Dermis microvascular lymphatic vessel endothelial cell (primary cell): ENCODE measurements at places on chromosomes 4 and X. TPM values are rescaled to one million over a fixed set of nuclear protein-coding genes. Genes with fewer than 3 reads are reported as not detected.

DNA sequence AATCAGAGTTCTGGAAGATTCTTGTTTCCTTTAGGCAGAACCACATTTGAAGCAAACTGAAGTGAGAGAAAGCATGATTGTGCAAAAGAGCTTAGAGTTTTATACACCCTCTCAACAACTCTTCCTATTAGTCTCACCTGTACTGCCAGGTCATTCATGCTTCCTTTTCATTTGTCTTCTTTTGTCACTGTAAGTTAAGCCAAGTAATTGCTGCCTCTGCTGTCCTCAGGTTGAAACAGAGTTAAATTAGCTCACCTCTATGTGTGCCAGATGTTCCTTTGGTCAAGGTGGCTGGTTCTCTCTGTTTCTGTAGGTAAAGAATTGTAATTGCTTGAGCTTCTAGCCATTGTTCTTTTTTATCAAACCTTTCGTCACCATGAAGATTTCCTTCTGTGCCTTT is 41.1 kb upstream of the HPGD start:
- DNase-seq = no peak

- no peak for DNase-seq
These were observed 58.7 kb downstream of the MAMLD1 start for GRCh38 chrX:150421816-150422215.

GRCh38 chr4:102734591-102735385 is 26.0 kb downstream of the MANBA start:
- no peak for DNase-seq

DNA sequence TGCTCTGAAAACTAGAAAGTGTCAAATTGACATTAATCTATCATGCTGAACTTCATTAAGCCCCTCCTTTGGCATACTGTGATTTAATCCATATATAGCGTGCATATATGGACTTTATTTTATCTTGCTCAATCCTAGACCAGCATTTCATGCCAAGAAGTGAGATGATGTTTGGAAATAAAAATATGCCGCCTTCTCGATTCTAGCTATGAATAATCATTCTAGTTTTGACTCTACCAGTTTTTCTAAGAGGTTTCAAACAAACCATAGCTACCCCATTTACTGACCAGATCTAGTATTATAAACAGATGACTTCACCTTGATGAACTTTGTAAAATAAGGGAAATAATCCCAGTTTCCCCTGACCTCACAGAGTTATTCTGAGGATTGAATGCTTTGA is 95.0 kb downstream of the ARX start:
- DNase-seq = no peak

GRCh38 chr4:16195209-16195608 is 31.1 kb downstream of the TAPT1 start:
- no peak for DNase-seq

GRCh38 chr4:118740869-118741268 is 55.7 kb downstream of the METTL14 start:
- no peak for DNase-seq

DNA sequence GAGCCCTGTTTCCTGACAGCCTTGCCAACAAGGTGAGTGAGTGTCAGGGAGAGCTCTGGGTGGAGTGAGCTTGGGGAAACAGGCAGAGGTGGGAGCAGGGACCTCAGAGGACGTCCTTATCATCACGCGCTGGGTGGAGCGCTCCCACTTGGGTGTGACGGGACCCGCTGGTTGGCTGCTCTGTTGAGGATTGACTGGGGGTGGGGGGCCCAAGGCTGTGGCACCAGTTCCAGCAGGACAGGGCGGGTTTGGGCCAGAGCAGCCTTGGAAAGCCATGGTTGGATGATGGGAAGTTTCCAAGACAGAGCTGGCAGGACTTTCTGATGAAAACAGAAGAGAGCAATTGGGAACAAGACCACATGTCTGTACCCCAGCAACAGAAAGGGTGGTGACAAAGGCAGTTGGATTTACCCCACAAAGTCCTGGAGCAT is 3.0 kb upstream of the PCGF3 start:
- DNase-seq = no peak

DNA sequence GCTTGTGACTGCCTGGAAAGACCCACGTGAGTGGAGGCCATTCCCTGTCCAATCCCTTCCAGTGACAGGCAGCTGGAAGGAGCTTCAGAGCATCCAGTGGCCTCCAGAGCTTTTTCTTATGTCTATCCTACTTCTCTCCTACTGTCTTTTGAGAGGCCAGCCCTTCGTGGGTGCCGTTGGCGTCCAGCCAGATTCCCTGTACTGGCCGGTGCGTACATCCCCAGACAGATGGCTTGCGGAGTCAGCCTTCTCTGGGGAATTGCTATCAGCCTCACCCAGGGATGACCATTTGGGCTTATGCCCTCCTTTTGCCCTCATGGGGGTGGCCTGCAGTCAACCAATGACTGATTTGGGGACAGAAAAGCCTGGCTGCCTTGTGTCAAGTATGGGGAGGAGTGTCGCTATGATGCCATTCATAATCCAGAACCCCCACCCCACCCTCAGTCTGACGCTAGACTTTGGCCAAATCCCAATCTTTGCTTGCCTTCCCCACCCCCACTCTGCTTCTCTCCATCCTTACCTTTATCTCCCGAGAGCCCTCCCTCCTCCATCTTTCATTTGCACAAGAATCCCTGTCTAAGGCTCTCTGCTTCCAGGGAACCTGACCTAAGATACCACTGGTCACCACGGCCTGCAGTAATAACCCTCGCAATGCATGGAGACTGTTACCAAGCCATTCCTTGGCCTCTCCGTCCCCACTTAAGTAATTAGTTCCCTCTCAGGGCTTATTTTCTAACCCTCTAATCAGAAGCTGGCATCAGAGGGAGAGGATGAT is 150.3 kb upstream of the BCOR start:
- DNase-seq = no peak

OCRL gene
- total RNA-seq = 10.1 and 14.5 TPM in 2 replicates

FAT4 gene
- 37.1 and 47.4 TPM in 2 replicates for total RNA-seq

DNA sequence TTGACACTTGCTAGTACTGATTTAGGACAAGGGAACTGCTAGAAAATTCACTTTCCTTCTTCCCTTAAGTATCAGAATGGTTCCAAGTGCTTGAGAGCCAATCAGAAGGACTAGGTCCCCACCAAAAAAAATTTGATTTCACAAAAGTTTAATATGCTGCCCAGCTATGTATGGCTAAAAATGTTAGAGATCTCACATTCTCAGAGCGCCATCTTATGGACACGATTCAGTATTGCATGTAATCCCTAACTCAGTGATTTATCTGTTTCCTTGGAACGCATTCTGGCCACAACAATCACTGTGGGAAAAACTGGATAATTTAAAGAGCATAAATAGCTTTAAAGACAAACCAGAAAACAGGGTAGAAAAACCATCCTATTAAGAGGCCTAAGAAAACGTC is 255.1 kb upstream of the GPC4 start:
- DNase-seq = peak; percentile 22

GRCh38 chr4:66606908-66607307 is 936.6 kb upstream of the EPHA5 start:
- DNase-seq = no peak

- no peak for DNase-seq
These were observed 25.7 kb downstream of the MAPK10 start for GRCh38 chr4:86334020-86334750.

HS3ST1 gene
- 0.77 and 3.3 TPM in 2 replicates for total RNA-seq

DNA sequence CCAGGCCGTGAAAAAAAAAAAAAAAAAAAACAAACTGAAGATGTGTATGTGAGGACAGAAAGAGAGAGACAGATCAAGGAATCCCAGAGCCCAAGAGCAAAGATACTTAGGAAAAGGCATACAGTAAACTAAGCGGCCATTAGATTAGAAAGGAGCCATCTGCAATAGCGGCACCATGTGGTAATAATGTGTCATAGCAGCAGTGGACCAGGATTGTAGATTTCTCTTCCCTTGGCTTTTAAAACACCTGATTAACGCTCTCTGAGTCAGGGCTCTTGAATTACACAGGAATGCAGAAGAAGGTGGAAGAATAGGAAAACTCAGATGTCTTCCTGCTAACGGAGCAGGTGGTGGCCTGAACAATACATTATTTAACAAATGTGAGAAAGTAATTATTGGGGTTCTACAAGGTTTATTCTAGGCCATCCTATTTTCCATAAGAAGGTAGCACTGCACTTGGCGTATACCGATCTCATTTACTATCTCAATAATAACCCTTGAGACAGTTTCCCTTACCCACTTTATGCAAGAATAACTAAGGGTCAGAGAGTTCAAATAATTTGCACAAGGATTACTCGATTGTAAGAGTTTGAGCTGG is 182.7 kb downstream of the KCNIP4 start:
- peak; percentile 11 for DNase-seq

- DNase-seq = no peak
These were observed 20.4 kb upstream of the ATXN3L start for GRCh38 chrX:13340182-13340791.

GRCh38 chrX:68659786-68660185 is 12.3 kb downstream of the STARD8 start:
- no peak for DNase-seq

TBX22 gene
- not detected in 2 replicates for total RNA-seq

GRCh38 chr4:70725633-70726032 is 3.9 kb downstream of the RUFY3 start:
- no peak for DNase-seq

GRCh38 chrX:41047878-41048534 is 37.2 kb upstream of the USP9X start:
- DNase-seq = no peak

SSX4B gene
- not detected in 2 replicates for total RNA-seq

GRCh38 chr4:66340286-66340893 is 670.1 kb upstream of the EPHA5 start:
- DNase-seq = no peak

MAGED4 gene
- 18.9 and 33.4 TPM in 2 replicates for total RNA-seq

DNA sequence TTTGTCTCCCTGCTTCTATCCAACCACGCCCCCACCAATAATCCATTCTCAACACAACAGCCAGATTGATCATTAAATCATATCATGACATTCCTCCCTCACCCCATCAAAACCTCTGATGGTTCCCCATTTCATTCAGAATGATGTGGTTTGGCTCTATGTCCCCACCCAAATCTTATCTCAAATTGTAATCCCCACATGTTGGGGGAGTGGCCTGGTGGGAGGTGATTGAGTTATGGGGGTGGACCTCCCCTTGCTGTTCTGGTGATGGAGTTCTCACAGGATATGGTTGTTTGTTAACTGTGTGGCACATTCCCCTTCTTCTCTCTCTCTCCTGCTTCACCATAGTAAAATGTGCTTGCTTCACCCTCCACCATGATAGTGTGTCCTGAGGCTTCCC is 23.3 kb downstream of the TRMT2B start:
- no peak for DNase-seq

DNA sequence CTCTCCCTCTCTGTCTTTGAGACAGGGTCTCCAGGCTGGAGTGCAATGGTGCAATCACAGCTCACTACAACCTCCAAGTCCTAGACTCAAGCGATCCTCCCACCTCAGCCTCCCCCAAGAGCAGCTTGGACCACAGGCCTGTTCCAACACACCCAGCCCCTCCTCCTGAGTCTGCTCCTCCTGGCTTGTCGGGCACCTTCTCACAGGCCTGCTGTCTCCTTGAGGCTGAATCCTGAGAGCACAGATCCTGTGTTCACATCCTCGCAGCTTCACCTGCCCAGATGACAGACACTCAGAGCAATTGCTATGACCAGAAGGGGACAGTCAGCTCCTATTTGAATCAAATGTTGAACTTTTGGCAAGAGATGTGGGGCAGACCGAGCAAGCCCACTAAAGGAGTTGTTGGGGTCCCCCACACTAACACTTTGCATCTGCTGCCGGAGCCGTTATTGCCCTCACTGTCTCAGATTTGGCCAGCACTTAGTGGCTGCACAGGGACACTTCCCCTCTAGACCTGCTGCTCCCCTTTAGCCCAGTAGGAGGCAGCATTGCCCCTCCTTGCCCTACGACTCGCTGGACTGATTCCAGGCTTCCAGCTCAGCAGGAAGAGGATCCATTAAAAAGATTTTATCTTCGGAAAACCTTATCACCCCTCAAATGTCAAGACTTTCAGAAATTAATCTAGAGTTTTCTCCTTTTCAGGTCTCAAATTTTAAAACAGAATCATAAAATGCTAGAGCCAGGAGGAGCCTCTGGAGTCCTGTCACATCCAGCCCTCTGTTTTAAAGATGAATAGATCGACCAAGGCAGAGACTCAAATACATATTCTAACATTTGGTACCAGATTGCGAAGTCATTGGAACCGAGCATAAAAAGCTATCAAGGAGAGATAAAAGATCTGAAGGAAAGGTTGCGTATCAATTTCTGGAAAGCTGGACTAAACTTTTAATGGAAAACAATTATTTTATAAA is 113.7 kb downstream of the USP46 start:
- DNase-seq = peak; percentile 67

- DNase-seq = no peak
These were observed 48.7 kb downstream of the RHOH start for GRCh38 chr4:40245550-40245949.

FOXP3 gene
- not detected in 2 replicates for total RNA-seq

DNA sequence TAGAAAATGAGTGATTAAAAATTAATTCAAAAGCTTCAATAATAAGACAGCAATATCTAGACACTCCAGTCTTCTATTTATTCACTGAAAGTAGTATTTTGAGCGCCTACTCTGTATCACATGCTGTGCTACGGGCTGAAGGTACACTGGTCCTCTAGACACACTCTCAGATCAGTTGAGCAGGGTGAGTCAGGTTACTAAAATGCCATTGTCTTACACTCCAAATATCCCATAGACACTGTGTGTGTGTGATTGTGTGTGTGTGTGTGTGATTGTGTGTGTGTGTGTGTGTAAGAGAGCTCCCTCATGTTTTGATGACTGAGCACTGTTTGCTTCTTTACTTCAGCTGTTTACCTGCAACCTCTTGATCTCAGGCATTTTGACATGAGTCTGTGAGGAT is 342.8 kb upstream of the BOD1L1 start:
- no peak for DNase-seq

DNA sequence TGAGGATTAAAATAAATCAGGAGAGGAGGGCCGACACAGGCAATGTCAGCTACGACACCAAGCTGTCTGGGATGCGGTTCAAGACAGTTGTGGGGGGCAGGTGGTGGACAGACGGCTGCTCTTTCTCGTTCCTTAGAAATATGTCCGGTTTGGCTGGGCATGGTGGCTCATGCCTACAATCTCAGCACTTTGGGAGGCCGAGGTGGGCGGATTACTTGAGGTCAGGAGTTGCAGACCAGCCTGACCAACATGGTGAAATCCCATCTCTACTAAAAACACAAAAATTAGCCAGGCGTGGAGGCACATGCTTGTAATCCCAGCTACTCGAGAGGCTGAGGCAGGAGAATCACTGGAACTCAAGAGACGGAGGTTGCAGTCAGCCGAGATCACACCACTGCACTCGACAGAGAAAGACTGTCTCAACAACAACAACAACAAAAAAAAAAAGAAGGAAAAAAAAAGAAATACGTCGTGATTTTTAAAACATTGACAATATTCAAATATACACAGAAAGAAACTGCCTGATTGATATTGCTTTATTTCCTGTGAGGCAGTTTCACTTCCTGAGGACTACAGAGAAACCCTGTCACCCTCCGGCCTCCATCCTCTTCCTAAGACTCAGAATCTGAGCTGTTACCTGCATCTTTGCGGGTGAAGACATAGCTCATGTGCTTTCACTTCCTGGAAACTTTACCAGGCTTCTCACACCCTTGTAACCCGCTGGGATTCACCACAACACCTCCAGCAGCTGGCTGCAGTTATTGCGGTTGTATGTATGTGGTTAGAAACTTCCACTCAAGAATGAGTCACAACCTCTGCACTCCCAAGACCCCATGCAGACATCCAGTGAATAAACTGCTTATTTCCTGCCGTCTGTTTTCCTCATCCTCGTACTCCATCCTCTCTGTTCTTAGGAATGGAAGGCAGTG is 63.8 kb upstream of the STS start:
- no peak for DNase-seq
